ENCODE measurements at places on chromosomes 1 and 21.
A peak's percentile ranks its signal among the peaks of the same experiment; 100 is the strongest.

GRCh38 chr1:41833519-41834000 lies 85.2 kb downstream of the HIVEP3 start:
- DNase-seq, result no peak

DNA sequence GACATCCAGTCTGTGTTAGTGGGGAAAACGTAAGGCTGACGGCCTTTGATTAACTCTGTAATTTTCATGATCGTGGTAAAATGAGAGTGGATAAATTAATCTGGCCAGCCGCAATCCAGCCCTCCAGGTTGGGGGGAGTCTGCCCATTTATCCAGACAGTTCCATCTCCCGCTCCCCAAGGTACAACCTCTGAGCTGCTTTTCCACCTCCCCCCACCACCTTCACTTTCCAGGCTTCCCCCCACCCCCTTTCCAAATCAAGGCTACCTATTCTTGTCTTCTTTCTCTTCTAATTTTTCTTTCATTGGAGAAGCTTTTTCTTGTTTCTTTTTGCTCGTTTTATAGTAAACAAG lies 6.0 kb downstream of the MIER1 start:
- DNase-seq, result no peak

DNA sequence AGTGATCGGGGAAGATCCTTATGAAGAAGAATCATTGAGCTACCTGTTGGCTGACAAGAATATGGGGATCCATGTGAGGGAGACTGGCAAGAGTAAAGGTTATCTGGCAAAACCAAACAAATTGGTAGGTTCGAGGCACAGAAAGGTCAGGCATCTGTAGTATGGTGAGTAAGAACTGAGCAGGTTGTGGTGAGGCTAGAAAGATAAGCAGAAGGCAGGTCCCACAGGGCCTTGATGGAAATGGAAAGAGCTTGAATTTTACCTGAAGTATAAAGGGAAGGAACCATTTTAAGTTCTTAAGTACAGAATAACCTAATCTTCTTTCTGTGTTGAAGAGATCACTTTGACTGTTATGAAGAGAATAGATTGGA lies 11.1 kb downstream of the PTPRC start:
- no peak for DNase-seq

DNA sequence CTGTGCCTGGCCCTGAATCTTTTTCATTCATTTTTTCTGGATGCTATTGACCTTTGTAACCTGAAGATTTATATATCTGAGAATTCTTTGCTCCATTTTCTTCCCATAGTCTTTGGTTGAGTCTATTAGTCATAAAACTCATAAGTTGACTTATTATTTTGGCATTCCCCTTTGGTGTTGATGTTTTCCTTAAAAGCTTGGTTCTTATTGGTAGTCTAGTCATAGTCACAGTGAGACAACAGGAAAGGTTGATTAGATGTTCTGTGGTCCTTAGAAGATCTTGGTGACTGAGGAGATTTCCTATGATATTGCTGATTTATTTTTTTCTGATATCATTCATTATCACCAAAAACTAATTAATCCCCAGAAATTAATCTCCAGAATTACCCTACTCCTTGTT lies 86.2 kb downstream of the PTPRC start:
- DNase-seq, result no peak

DNA sequence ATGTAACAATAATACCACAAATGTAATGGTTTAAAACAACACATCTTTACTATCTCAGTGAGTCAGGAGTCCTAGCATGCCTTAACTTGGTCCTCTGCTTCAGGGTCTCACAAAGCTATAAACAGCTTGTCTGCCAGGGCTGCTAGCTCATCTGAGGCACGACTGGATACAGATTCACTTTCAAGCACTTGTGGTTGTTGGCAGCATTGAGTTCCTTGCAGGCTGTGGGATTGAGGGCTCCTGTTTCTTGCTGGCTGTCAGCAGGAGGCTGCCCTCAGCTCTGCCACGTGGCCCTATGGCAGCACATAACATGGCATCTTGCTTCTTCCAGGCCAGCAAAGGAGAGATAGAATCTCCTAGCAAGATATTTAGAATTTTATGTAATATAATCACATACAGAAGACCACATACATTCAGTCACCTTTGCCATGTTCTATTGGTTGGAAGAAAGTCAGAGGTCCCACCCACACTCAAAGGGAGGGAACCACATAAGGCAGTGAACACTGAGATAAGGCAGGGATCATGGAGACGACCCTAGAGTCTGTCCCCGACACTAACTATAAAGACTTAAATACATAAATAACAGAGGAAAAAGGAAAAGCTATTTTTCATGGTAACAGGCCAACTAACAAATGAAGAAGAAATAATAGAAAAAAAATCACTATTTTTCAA lies 18.9 kb upstream of the IPP start:
- peak; percentile 85 for DNase-seq

DNA sequence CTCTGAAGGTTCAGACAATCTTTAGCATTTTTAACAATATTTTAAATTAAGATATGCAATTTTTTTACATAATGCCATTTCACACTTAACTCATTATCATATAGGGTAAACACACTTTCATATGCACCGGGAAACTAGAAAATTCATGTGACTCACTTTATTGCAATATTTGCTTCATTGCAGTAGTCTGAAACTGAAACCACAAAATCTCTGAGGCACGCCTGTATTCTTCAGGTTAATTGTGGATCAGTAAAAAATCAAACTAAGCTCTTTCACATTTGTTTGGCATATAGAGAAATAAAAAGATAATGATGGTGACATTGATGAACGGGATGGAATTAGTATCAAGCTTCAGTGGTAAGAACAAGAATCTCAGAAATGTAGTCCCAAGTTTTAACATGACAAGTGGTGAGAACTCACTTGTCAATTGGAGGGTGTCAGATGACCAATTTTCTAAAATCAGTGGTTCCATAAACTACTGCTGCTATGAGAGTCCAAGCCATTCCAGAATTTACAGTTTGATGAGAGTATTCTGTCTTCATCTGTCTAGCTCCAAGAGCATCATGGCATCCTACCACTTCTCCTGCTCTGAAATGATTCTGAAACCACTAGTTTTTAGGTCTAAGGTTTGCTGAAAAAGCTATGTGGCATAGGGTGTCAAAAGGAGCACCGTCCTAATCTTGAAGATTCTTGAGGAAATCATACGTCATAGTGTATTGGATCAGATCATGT lies 281.0 kb downstream of the PTPRC start:
- no peak for DNase-seq

DNA sequence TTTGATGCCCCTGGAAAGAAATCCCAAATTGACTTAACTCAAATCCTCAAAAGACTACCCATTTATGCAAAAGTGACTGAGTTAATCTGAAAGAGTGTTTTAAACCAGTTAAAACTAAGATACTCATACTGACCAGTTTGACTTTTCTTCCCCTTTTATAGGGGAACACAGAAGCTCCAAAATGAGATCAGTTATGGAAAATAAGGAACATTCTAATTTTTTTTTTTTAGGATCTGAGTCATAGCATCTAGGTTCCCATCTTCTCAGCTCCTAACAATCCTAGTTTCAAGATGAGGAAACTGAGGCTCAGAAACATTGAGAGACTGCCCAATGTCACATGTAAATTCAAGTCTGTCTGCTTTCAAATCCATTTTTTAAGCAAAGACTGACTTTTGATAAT lies 231.1 kb upstream of the RUNX1 start:
- no peak for DNase-seq

DNA sequence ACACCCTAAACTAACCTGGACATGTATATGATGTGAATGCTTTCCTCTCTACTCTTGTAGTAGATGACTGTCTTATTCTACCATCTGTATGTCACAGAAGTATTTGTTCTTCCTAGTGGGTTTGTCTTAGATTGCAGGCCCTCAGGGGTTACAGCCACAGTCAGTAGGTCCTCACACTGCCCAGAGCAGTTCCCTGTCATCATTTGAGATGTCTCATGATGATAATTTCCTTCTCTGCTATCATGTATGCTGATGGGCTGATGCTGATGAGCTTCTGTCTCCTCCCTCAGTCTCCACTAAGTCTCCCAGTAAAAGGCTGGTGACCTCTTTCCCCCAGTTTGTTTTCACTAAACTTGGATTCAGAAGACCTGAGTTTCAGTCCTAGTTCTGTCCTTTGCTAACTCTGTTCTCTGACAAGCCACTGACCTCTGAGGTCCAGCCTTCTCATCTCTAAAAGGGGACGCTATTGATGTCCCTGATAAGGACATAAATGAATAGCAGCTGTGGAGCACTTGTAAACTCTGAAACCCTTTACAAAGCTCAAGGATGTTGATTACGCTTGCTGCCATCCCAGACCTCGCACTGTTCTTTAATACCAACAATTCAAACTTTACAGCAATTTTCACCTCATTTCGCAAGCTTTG lies 3.1 kb upstream of the ETV3 start:
- DNase-seq, result no peak

DNA sequence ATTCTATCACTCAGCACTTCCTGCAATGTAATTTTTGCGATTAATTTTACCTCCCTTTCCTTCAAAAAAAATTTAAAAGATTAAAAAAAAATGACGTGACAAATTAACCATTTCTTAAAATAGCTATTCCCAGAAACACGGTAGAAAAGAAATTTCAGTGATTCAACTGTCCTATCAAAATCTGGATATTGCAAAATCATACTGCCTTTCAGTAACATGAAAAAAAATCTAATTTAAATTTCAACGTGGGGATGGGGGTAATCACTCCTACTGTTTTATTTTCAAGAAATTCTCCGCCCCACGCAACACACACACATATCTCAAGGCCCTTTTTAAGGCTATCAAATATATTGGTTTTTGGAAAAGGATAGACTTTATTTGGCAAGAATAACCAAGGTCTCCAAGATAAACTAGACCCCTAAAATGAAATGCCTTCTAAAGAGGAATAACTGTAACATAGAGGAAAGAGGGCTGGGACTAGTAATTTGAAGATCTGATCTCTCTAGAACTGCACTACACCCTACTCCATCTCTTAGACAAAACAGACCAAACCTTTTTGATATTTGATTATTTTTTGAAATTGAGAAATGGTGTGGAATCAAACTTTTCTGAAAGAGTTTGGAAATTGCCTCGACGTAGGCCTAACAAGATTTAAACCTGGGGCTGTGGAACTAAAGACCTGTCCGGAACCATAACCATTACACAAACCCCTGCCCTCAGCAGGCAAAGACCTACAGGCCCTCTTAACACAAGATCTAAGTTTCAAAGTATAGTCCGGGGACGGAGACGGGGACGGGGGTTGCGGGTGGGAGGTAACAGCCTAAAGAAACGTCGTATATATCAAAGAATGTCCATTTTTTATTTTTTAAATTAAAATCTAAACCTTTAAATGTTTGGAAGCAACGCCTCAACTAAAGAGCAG lies 941 bp downstream of the ARNT start:
- DNase-seq, result peak; percentile 19
